H1 (cell line): ENCODE measurements at places on chromosomes 2 and 18. TPM values are rescaled to one million over a fixed set of nuclear protein-coding genes. Genes with fewer than 3 reads are reported as not detected.

GRCh38 chr2:108944601-108945331, 44.3 kb downstream of the EDAR start:
- no peak for DNase-seq

GRCh38 chr2:236855176-236855865, 230.4 kb upstream of the COPS8 start:
- DNase-seq = no peak

- no peak for DNase-seq
Measured at GRCh38 chr2:37020887-37021796, 54.8 kb upstream of the STRN start.

DNA sequence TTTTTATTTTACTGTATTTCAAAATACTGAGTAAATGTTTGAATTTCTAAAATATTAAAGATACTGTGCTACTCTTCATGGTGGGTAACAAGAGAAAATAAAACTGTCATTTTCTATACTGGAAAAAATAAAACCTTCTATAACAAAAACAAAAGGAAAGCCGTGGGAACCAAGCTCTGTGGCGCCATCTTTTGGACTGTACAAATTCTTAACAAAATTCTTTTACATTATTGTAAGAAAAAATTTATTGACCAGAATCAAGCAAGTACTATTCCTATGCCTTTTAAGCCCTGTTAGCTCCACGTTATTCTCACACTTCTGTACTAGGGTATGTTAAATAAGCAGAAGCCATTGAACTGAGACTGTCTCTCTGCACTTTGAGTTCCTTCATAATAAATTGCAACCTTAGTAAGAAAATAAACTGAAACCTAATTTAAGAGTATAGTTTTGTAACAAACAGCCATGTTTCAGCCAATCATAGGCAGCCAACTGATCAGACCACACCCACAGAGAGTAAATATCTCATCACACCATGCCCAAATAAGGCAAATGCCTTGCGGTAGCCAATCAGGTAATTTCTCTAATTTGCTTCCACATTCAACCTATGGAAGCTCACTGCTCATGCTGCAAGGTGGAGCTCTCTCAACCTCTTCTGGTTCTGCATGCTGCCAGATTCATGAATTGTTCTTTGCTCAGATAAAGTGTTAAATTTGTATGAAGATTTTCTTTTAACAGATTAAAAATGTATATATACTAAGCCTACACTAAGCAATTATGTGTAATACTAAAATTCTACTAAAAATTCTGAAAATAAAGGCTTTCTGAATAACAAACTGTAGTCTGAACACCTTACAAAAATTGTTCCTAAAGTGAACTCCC, 42.2 kb downstream of the HIBCH start:
- no peak for DNase-seq

- no peak for DNase-seq
Measured at GRCh38 chr2:177275743-177276055, 11.2 kb upstream of the NFE2L2 start.

- no peak for DNase-seq
Measured at GRCh38 chr2:39432701-39433100, 4.4 kb downstream of the MAP4K3 start.

- no peak for DNase-seq
Measured at GRCh38 chr2:86633155-86633651, 9.5 kb upstream of the RNF103 start.

GRCh38 chr2:54228945-54229344, 27.1 kb downstream of the TSPYL6 start:
- no peak for DNase-seq

DNA sequence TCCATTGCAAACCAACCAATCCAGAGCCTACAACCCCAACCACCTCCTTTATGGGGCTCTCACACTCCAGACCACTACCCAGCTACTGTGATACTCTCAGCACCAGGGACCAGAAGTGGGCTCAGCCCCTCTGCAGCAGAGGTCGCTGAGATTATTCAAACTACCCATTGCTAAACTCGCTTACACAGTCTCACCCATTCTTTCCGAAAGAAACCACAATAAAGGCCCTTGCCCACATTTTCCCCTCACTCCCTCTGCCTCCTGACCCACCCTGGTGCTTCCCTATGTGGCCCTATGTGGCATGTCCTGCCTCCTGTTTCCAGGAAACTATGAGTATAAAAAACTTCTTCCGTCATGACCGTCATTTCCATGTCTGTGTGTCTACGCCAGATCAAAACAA, 10.7 kb downstream of the TEX51 start:
- DNase-seq = peak; percentile 7

DNA sequence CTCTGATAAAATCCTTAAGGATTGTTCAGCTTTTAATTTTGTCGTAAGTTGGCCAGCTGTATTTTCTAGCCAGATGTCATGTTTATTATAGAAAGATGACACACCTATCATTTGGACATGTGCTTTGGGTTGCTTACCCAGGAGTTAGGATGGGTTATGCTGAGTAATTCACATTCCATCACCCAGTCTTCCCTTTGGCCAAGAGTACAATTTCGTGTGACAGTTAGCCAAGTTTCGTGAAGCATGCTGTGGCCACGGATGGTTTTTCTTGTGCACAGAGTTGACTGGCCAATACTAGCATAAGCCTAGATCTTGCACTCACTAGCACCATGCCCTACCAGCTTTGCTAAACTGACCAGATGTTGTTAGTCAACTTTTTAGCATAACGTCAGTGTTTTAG, 5.8 kb downstream of the MAPRE3 start:
- no peak for DNase-seq

TUBA4B gene
- total RNA-seq = 0.24 TPM in 1 of 2 replicates, not detected in the other

TMEM200C gene
- 8.3 and 9.6 TPM in 2 replicates for total RNA-seq

FAM124B gene
- total RNA-seq = 2.0 and 2.6 TPM in 2 replicates

COL5A2 gene
- 22.8 and 24.2 TPM in 2 replicates for total RNA-seq

RNF152 gene
- 2.2 and 2.7 TPM in 2 replicates for total RNA-seq

OTOS gene
- total RNA-seq = 0.63 TPM in 1 of 2 replicates, not detected in the other

GPR45 gene
- total RNA-seq = not detected in 2 replicates
